Stimulated activated CD4-positive, alpha-beta T cell treated with anti-CD3 and anti-CD28 coated beads, TNF-alpha, amount 100 ng/mL, for 1 hour (primary cell): ENCODE measurements at places on chromosomes 4 and X.

- DNase-seq, result no peak
Measured at GRCh38 chrX:132623300-132623699, 134.5 kb upstream of the MBNL3 start.

GRCh38 chrX:131762802-131763234 lies 218.9 kb downstream of the OR13H1 start:
- peak; percentile 38 for DNase-seq

DNA sequence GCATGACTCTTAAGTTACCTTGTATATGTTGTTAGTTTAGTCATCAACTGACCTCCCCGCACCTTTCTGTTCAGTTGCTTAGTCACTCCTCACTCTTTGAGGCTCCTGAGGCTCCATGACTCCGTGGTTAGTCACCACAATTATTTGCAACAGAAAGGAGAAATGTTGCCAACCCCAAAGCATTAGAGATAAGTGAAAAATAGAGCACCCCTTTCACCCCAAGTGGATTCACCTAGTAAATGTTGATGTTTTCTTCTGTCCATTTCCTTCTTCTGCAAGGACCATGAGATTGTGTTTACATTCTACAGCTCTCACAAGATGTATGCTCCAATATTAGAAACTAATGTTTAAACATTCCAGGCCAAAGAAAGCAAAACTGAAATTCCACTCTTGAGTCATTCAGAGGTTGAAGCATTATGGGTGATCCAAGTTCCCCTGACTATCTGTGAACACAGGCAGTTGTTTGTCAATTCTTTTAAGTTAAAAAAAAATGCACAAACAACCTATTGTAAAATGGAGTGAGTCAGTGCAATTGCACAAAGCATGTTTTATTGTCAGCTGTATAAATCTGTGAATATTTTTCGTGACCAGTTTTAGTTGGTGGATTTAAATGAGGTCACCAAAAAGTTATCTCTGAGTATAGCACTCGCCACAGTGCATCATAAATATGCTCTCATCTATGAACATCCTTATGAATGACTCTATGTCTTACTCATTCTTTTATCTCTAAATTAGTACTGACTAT lies 552.4 kb upstream of the MAGEB2 start:
- DNase-seq, result no peak

DNA sequence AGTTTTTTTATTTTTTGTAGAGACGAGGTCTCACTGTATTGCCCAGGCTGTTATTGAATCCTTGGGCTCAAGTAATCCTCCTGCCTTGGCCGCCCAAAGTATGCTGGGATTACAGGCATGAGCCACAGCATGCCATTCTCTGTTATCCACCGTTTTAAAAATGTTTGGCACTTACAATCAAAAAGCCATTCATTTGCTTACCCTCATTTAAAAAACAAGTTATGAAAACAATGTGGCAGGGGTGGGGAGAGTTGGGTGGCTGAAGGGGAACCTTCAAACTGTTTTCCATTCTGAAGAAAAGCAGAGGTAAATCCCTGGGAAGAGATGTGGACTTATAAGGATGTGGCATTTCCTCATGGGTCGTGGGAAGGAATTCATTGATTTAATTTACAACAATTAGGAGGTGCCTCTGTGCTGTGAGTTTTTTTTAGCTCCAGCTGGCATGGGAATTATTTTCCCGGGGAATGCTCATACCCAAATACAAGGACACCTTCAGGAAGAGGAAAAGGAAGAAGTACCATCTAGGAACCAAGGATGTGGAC lies 103.5 kb downstream of the MID1 start:
- DNase-seq, result no peak

DNA sequence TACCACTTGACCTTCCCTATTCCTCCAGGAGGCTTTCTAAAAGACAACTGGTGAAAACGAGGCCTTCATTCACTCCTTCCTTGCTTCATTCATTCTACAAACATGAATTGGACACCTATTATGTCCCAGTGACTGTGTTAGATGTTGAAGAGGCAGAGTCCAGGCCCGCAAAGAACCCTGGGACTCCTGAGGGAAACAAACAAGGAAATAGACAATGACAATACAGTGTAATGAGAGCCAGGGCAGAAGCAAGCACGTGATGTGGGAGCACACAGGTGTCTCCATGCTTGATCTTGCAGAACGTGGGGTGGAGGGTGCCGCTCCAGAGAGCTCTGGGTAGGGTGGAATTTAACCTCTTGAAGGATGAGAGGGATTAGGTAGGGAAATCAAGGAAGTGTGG lies 137.6 kb upstream of the KLF3 start:
- DNase-seq, result no peak

- no peak for DNase-seq
Measured at GRCh38 chr4:10019521-10020051, 1.7 kb downstream of the SLC2A9 start.

DNA sequence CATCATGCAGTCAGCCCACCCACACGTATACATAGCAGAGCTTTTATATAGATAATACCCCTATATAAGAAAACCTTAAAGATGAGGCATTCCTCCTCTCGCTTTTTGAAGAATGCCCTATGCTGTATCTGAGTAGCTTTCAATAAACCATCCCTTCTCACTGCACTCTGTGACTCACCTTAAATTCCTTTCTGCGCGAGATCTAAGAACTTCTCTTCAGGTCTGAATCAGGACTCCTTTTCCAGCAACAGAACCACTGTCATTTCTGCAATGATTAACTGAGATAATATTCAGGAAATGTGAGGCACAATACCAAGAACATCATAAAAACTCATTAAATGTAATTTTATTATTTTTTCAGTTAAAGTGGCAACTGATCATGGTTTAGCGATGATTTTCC lies 76.4 kb upstream of the DCLK2 start:
- no peak for DNase-seq

- no peak for DNase-seq
Measured at GRCh38 chr4:153083447-153083947, 120.7 kb upstream of the TRIM2 start.

DNA sequence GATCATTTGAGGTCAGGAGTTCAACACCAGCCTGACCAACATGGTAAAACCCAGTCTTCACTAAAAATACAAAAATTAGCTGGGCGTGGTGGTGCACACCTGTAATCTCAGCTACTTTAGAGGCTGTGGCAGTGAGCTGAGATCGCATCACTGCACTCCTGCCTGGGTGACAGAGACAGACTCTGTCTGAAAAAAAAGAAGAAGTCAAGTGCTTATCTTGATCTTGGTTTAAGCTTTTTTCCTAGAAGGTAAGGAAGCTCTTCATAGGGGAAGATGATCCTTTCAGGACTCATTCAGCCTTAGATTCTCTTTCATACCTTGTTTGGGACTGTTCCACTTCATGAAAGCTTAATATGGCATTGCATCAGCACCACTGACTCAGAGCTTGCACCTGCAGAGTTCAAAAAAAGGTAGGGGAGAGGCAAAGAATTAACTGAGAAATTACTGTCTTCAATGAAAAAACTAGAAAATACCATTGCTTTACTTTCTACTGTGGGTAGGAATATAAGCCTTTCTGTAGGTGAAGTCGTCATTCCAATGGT lies 70.8 kb upstream of the EPGN start:
- DNase-seq, result no peak

- DNase-seq, result no peak
Measured at GRCh38 chr4:122537388-122538135, 81.0 kb upstream of the IL2 start.

DNA sequence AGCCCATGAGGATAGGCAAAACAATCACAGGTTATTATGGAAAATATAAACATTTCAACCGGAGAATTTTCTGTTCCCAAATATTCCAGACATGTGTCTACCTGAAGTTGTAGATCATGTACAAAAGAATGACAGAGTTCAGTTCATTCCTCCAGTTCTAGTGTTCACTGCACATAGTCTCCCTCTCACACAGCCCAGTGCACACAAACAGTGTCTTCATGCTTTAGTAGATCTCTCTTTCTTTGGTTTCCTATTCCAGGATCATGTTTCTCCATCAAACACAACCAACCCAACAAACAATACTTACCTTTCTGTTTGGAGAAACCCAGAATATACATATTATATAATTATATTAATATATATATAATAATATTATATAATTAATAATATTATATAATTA lies 671.9 kb downstream of the TRIML1 start:
- DNase-seq, result no peak

GRCh38 chrX:49695276-49696180 lies at the start of gene PAGE1:
Gene PAGE1 (minus strand): TSS chrX:49695984. CDS start chrX:49694770, 1,214 bp downstream.
- DNase-seq, result no peak

DNA sequence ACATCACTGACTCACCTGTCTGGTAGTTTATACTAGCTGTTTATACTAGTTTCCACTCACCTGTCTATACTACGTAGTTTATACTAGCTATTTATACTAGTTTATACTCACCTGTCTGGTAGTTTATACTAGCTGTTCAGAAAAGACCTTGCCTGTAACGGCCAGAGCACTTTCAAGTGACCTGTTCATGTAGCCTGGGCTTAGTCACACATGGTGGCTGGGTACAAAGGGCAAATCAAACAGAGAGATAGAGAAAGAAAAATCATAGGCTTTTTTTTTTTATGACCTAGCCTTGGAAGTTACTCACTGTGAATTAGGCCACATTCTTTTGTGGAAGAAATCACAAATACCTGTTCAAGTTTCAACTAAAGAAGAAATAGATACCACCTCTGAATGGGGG lies 30.7 kb upstream of the SPANXN4 start:
- DNase-seq, result no peak

GRCh38 chr4:186757696-186758355 lies 34.2 kb upstream of the FAT1 start:
- no peak for DNase-seq

GRCh38 chr4:2500547-2500946 lies 31.6 kb downstream of the RNF4 start:
- no peak for DNase-seq

GRCh38 chr4:80492761-80493160 lies 157.2 kb downstream of the CFAP299 start:
- no peak for DNase-seq

DNA sequence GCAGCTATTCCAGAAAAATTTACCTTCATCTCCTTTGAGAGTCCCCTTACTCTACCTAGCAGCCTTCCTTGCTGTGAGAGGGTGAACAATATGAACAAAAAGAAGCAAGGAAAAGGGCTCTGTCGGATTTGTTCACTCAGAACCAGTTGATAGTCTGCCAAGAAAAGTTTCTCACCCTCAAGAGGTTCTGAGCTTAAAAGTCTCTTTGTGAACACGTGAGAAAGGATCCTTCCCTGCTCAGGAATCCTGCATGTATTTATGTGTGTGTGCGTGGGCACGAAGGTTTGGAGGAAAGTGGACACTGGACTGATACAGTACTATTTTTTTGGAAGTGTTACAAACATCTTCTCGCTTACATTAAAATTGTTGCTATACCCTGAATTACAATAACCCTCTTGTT lies 178.6 kb upstream of the JADE1 start:
- no peak for DNase-seq

DNA sequence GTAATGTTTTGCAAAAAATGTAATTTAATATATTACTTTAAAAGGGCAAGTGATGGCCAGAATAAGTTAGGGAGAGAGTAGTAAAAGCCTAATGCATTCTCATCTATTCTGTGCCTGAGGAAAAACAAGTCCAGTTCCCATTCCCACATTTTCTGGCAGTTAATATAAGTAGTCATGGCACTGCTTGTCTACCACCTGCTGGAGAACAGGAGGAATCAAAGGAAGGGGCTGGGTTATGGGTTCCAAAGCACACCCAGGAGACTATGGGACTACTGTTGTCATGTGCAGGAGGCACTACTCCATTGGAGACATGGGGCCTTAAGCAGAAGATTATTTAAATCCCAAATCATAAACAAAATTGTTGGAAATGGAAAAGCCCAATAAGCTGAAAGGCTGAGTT lies 2618.6 kb downstream of the ARAP2 start:
- DNase-seq, result no peak

DNA sequence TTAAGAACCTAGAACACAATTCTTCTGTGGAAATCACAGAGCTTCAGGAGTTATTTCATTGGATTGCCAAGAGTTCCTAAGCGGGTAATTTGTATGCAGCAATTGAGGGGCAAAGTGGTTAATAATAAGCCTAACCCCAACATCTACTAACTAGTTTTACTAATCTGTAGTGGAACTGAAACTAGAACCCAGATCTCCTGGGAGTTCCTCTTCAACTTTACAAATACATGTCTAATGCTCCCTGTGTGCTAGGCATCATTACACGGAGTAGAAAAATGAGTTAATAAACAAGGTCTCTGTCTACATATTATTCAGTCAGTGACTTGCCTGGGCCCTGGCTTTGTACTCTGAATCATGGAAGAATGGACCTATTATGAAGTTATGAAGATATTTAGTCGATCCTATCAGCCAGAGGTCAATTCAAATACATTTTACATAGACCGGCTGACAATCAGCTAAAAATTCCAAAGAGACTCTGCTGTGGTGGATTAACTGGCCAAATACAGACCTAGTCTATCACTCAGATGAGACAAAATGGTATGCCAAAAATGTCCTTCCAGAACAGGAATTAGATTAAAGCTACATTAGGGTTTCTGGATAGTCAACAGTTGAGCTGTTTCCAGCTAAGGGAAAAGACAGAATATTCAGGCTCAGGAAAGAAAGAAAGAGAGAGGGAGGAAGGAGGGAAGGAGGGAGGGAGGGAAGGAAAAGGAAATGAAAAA lies 326.0 kb downstream of the FBXW7 start:
- DNase-seq, result no peak

DNA sequence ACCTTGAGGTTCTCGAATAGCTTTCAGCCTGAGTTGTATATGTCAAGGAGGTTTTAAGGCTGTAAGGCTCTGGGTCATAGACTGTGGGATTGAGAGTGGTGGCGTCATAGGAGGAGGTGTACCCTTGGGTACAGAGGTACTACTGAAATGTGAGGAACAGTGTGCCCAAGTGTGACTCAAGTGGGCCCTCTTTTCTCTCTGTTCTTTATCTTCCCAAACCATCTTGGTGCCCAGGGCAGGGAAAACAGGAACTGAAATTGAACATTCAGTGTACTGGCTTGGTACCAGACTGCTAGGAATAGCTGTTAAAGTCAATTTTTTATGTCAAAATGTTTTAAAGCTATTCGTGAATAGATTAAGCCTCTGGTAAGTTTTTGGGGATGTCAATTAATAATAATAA lies 136.2 kb upstream of the RPS6KA3 start:
- no peak for DNase-seq

DNA sequence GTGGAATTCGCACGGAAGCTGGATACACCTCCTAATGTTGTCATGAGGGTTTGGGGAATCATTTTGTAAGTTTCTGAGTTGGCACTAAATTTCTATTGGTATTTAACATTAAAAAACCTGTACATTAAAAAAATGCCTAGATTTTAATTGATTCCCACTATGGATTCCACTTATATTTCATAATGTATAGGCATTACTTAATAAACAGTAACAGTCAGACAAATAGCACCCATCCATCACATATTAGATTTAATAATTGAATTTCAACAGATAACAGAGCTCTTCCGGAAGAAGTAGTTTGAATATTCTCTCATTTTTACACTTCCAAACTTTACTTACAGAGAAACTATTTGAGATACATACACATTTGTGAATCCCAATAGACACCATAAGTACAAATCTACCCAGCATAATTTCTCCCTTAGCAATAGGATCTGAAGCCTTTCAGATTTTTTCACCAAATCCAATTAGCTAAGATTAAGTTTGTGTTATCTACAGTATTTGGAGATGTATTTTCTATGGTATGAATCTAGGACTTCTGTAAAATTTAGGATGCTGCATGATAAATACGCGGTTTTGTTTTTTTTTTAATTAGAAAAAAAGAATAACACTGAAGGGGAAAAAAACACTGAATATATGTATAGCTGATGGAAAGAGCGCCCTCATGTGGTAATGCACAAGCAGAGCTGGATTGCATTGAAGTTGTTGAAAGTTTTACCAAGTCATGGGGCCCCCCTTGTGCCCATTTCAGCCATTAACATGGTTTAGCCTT lies 12.2 kb upstream of the ODAM start:
- no peak for DNase-seq

GRCh38 chr4:106587558-106587957 lies 219.0 kb upstream of the GIMD1 start:
- no peak for DNase-seq
